ENCODE measurements at places on chromosomes 3 and 15. TPM values are rescaled to one million over a fixed set of nuclear protein-coding genes. Genes with fewer than 3 reads are reported as not detected.
A peak's percentile ranks its signal among the peaks of the same experiment; 100 is the strongest.

The CHRNA5 gene
- total RNA-seq, result 0.36 TPM

The MYEF2 gene
- 0.88 TPM for total RNA-seq

The NIPA2 gene
- total RNA-seq, result 50.3 TPM

GRCh38 chr15:66184936-66185790 is 68.4 kb downstream of the MEGF11 start:
- peak; percentile 18 for DNase-seq

- DNase-seq, result peak; percentile 95
Measured at GRCh38 chr3:52313774-52314188, 2.3 kb upstream of the DNAH1 start.
